ENCODE measurements at places on chromosomes 4 and X.

DNA sequence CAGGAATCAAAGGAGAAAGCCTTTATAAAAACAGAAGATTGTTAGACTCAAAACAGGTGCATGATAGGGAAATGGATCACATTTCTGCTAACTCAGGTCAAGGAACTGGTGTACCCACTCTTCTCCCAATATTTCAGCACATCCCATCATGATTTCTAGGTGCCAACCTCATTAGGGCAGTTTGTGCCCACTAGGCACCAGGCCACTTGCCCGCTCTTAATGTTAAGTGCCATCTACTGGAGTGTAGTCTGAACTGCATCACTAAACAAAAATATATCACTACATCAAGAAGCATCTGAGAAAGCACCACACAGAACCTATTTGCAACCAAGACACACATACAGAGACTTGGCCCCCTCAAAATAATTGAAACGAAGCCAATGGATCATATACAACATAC, 140.4 kb upstream of the GRID2 start:
- no peak for DNase-seq

DNA sequence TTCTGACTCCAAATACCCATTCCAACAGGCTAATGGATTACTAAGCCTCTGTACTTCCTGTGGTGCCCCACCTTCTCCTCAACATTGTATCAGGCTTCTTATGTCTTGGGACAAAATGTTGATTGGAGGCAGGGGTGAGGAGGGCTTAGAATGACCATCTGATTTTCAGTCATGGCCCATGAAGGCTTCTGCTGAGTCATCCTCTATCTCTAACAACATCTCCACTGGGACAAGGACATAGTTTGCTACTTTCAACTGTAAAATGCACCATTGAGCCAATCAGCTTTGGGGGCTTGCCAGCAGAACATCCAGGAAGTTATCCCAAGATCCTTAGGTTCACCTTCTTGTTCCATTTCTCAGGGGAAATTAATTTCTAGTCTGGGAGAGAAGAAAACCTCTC, 29.5 kb downstream of the MAGEB17 start:
- DNase-seq: no peak

DNA sequence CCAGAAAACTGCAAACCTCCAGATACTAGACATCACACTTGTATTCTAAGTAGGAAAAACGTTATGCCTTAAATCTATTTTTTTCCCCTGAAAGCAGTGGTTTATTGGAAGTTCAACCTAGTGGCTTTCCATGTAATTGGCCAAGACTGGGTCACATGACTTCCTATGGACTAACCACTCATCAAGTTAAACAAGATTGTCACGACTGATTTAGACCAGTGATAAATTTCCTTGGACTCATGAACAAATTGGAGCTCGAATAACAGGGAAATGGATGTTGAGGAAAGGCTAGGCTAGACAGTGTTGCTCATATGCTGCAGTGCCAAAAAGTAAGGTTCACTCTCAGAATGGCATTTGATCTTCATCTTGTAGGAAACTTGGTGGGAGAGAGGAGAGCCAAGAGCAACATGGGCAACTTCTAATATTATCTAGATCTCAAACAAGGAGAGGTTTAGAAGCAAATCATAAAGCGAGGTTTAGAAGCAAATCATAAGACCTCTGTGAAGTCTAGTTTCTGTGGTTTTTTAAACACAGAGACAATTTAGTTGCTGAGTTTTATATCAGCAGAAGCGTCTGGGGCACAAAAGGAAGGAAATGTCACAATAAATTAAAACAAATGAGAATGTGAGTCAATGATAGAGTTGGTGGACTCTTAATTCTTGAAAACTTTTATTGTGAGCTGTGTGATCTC, 165.6 kb upstream of the BOD1L1 start:
- no peak for DNase-seq

DNA sequence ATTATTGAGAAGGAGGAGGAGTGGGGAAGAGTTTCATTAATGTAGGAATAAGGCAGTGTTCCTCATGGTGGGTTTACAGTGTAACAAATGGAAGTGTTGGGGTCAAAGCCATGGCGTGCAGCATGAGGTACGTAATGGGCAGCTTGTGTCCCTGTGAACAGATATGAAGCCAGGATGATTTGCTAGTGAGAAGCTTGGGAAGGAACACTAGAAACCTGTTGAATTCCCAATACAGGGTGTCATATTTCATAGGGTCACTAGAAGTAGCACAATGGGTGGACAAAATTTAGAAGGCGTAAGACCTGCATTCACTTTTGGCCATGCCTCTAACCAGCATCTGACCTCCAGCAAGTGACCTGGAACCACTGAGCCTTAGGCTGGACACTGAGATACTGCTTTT, 6.8 kb downstream of the PYURF start:
- DNase-seq: no peak

GRCh38 chrX:107542500-107542899, 85.8 kb upstream of the PRPS1 start:
- DNase-seq: no peak

DNA sequence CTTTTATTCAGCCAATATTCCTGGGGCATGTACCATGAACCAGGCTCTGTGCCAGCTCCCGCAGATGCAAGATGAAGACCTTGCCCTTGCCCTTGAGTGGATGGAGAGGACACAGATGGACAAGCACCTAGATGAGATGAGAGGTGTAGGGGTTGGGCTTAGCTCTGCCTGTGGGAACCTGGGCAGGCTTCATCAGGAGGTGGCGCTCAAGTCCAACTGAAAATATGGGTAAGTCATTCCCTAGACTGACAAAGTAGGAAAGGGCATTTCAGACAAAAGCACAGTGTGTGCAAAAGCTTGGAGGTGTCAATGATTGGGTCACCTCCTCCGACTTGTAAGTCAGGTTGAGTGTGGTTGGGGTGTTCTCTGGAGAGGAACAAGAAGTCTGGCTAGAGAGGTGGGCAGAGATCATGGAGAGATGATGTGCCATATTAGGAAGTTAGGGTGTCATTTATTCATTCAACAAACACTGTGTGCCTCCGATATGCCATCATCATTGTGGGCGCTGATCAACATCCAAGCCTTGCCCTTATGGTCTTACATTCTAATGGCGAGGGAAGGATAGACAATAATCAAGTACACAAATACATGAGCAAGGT, 64.6 kb downstream of the ANAPC4 start:
- DNase-seq: peak; percentile 34

GRCh38 chr4:120843849-120844527, 78.5 kb downstream of the PRDM5 start:
- DNase-seq: no peak

- DNase-seq: no peak
These were observed 1360.0 kb downstream of the TECRL start for GRCh38 chr4:63049278-63049677.

DNA sequence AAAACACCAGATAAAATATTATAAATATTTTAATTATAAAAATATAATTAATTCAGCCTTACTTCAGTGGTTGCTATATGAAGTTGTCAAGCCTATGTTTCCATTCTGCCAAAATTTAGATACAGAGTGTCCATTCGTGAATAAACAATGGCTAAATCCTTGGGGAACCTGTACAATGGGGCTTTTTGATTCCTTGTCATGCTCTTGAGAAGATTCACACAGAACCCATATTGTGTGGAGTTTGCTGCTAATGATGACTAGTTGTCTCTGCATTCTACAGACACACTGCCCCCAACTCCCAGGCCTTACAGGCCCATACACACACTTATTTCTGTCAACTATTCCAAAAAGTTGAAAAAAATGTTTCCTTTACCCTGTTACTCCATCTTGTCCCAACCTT, 33.4 kb upstream of the MAGEC2 start:
- no peak for DNase-seq

GRCh38 chr4:177091515-177091914, 218.2 kb upstream of the NEIL3 start:
- no peak for DNase-seq

DNA sequence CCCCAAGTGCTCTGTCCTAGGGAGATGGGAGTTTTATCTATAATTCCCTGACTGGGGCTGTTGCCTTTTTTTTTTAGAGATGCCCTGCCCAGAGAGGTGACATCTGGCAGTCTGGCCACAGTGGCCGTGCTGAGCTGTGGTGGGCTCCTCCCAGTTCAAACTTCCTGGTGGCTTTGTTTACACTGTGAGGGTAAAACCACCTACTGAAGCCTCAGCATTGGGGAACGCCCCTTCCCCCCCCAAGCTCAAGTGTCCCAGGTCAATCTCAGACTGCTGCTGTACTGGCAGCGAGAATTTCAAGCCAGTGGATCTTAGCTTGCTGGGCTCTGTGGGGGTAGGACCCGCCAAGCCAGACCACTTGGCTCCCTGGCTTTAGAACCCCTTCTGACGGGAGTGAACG, 38.3 kb upstream of the CBLL2 start:
- DNase-seq: no peak

- DNase-seq: no peak
These were observed 50.3 kb downstream of the NELFA start for GRCh38 chr4:1958276-1959103.

- no peak for DNase-seq
These were observed 445.7 kb downstream of the SMARCA1 start for GRCh38 chrX:129077424-129078170.

- DNase-seq: peak; percentile 67
These were observed at the start of gene BEX4 for GRCh38 chrX:103214870-103215424. BEX4 (plus strand) TSS chrX:103215108; CDS start chrX:103216154, 1,046 bp downstream.

DNA sequence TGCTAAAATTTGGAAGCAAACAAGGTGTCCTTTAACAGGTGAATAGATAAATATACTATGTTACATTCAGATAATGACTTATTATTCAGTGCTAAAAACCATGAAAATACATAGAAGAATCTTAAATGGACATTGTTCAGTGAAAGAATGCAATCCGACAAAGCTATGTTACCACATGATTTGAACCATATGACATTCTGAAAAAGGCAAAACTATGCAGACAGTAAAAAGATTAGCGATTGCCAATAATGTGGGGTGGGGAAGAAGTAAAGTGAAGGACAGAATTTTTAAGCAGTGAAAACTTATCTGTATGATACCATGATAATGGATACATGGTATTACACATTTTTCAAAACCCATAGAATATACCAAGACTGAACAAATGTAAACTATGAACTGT, 926.9 kb downstream of the FAT4 start:
- no peak for DNase-seq

DNA sequence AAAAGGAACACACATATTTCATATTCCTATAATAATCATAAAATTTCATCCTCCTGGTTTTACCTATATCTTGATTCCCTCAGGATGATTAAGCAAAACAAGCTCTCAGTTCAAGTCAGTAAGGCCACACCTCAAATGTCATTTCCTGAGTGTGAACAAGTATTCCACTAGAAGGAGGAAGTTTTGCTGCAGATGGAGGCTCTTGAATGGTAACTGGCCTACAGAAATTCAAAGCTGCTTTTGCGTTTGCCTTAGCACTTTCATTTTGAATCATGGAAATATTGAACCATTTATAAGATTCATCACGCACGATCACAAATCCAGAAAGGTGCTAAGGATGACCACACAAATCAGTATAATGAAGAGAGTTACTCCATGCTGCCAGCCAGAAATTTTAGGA, 254.4 kb upstream of the CXXC4 start:
- DNase-seq: no peak

DNA sequence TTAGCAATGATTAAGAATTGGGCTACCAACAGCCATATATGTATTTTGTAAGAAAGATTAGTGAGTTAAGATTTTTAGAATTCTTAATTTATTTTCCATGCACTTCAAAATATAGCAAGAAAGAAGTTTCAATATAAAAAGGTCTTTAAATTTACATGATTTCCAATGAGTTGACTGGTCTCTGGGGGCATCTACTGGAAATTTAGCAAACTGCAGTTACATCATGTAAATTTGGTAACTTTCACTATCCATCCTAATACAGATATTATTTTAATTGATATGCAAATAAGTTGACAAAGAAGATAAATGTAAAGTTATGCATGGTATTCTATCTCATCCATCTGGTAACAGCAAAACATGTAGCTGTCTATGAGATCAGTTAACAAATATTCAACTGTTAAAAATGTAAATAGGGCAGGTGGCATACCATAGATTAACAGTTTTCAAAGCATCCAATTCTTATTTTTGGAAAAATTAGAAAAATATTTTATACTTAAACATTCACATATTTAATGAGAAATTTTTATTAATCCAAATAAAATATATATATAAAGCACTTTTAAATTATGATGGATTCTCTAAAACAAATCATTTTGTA, 29.1 kb downstream of the TTC29 start:
- peak; percentile 8 for DNase-seq

DNA sequence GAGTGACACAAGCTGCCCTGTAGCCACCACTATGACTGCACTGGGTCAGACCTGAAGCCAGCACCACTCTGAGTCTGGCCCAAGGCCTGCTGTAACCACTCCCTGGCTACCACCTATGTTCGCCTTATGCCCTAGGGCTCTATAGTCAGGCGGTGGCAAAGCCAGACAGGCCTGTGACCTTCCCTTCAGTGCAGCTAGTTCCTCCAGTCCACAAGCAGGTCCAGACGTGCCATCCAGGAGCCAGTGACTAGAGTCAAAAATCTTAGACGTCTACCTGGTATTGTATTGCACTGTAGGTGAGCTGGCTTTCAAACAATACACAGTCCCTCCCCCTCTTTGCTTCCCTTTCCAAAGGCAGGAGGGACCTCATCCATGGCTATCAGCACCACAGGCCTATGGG, 54.0 kb upstream of the RNF128 start:
- DNase-seq: no peak

DNA sequence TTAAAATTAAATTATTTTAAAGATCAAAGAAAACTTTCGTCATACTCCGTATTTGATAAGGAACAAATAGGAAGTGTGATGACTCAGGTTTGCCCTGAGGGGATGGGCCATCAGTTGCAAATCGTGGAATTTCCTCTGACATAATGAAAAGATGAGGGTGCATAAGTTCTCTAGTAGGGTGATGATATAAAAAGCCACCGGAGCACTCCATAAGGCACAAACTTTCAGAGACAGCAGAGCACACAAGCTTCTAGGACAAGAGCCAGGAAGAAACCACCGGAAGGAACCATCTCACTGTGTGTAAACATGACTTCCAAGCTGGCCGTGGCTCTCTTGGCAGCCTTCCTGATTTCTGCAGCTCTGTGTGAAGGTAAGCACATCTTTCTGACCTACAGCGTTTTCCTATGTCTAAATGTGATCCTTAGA, at the start of gene CXCL8:
Gene CXCL8, plus strand, starts transcription at position 217 of the 426 bp plus-strand sequence. Its CDS starts 90 bp downstream, at position 307.
- DNase-seq: no peak

DNA sequence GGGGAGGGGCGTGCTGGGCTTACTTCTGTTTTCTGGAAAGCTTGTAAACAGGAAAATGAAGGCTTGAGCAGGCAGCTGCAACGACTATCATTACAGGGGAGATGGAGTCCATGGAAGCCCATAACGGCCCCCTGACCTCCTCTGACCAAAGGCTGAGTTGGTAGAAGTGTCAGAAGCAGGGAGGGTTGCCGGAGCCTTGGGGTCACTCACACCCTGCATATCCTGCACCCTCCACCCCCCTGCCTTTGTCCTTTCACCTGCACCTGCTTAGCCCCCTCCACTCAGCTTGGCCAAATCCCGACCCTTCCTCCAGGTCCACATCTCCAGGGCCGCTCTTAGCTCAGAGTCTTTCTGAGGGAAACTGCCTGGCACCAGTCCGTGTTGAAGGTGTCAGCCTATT, 12.5 kb upstream of the MSX1 start:
- no peak for DNase-seq

DNA sequence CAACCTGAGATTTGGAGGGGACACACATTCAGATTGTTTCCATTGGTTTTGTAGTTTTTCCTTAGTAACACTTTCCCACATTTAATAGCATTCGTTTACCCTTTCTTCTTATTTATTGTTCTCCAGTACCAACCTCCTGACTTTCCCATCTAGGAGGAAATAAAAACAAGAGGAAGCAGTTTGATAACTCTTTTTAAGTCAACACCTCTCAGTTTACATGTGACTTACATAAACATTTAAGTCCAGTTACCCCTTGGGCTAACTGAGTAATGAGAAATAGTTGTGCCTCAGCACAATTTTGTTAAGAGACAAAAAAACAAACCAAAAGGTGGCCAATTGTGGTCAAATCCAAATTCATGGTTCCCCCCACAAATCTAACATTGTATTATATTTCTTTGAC, 34.8 kb downstream of the PHOX2B start:
- DNase-seq: no peak

Measured in GM10248 (cell line).